ENCODE measurements at places on chromosomes 5 and 9.

DNA sequence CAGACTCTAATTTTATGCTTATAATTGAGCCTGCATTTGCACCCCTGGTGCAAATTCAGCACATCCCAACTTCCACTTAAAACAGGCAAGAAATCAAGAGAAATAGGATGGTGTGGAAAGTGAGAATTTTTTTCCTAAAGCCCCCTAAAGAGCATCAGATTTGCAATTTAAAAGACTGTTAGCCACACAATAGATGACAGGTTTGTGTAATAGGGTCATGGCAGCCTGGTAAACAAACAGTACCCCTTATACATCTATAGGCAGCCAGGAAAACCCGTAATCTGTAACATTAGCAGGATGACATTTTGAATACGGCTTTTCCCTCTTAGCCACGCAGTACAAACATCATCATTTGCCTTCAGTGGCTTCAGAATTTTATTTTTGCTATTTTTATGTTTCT, 17.2 kb downstream of the EBF1 start:
- DNase-seq: no peak

- no peak for DNase-seq
Measured at GRCh38 chr5:56725711-56726411, 89.5 kb upstream of the MAP3K1 start.

GRCh38 chr5:83374547-83374946, 97.0 kb upstream of the VCAN start:
- DNase-seq: no peak

DNA sequence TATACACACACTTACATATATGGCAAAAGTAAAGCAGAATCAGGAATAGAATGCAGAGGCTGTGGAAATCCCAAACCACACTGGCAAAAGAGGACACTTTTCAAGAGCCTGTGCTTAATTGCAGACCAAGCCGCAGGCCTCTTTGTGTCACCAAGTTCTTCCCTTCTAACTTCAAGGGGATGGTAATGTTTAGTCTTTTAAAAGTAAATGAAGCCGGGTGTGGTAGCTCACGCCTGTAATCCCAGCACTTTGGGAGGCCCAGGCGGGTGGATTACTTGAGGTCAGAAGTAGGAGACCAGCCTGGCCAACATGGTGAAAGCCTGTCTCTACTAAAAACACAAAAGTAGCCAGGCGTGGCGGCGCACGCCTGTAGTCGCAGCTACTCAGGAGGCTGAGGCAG, 28.7 kb downstream of the ROR2 start:
- DNase-seq: no peak

GRCh38 chr9:135517407-135517822, 3.8 kb upstream of the LCN1 start:
- no peak for DNase-seq

GRCh38 chr9:125990793-125991220, 243.6 kb downstream of the PBX3 start:
- no peak for DNase-seq

DNA sequence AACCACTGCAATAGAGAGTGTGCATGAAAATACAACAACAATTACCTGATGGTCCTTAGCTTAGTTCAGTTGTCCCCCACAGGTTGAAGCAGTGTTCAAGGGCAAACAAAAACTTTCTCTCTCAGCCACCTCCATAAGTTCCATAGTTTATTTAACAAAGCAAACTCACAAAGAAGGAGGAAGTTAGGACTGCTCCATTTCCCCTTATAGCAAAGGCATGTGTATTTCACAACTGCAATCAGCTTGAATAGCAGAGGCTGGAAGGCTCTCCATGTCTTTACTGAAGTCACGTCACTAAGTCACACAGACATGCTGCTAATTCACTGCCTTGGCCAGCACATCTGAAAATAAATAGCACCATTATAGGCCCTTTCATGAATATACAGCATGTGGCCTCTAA, 43.3 kb downstream of the DOCK8 start:
- no peak for DNase-seq
